Activated T-helper 17 cell treated with anti-CD3 and anti-CD28 coated beads, Interleukin-2, amount 50 U/mL, for 72 hours (primary cell): ENCODE measurements at places on chromosomes 11 and 22. TPM values are rescaled to one million over a fixed set of nuclear protein-coding genes. Genes with fewer than 3 reads are reported as not detected.

- no peak for ATAC-seq
Observed at GRCh38 chr22:17161991-17162390, 2.9 kb upstream of the HDHD5 start.

- peak; percentile 14 for ATAC-seq
Observed at GRCh38 chr22:38353701-38354100, 36.5 kb upstream of the CSNK1E start.

- ATAC-seq, result peak; percentile 27
Observed at GRCh38 chr11:35173011-35173511, 34.1 kb downstream of the CD44 start.

GRCh38 chr11:12278766-12279671 is 98.4 kb upstream of the PARVA start:
- no peak for ATAC-seq

GRCh38 chr11:26106726-26107125 is 225.2 kb upstream of the ANO3 start:
- ATAC-seq, result no peak

GTSE1 gene
- 36.9 TPM for total RNA-seq

CHEK1 gene
- total RNA-seq, result 147 TPM

HBE1 gene
- not detected for total RNA-seq

ARFIP2 gene
- total RNA-seq, result 44.0 TPM

ATM gene
- 43.6 TPM for total RNA-seq
